ENCODE measurements at places on chromosomes 6 and 20.

GRCh38 chr20:38304845-38305447 is 990 bp downstream of the BPI start:
- no peak overlapping the region for H3K4me3 ChIP-seq
- peak overlapping the region; percentile 27 for H3K27ac ChIP-seq
- H3K36me3 ChIP-seq = no peaks in the 10 kb centered on the region
- H3K4me1 ChIP-seq = peaks cover 25% of the 10 kb centered on the region
- peaks cover 72% of the 10 kb centered on the region for H3K27me3 ChIP-seq

- H3K27ac ChIP-seq = no peak overlapping the region
- no peak overlapping the region for H3K4me3 ChIP-seq
- H3K36me3 ChIP-seq = peaks cover 1% of the 10 kb centered on the region
- H3K4me1 ChIP-seq = peaks cover 4% of the 10 kb centered on the region
These were observed 6.9 kb upstream of the SGK1 start for GRCh38 chr6:134324766-134325165.

GRCh38 chr20:39699166-39699725 is 737.1 kb downstream of the DHX35 start:
- H3K27me3 ChIP-seq = peaks cover 4% of the 10 kb centered on the region
- H3K4me1 ChIP-seq = no peaks in the 10 kb centered on the region
- H3K27ac ChIP-seq = no peak overlapping the region
- H3K36me3 ChIP-seq = no peaks in the 10 kb centered on the region
- H3K4me3 ChIP-seq = no peak overlapping the region

GRCh38 chr6:132919045-132919860 is 104.9 kb downstream of the RPS12 start:
- no peaks in the 10 kb centered on the region for H3K4me1 ChIP-seq
- H3K27ac ChIP-seq = no peak overlapping the region
- H3K36me3 ChIP-seq = no peaks in the 10 kb centered on the region
- no peak overlapping the region for H3K4me3 ChIP-seq

DNA sequence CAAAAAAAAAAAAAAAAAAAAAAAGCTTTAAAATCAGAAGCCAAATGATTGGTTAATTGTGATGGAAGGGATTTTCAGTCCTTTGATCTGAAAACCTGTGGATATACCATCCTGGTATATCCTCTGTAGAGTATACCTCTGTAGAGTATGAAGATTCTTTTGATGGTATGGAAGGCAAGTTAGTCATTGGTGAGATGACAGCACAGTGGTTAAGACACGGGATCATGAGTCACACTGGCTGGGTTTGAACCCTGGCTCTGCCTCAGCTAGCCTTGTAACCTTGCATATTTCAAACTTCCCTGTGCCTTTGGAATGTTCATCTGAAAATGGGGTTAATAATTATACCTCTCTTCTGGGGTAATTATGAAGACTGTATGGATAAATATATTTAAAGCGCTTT is 179.3 kb downstream of the CARMIL1 start:
- peaks cover 4% of the 10 kb centered on the region for H3K4me1 ChIP-seq
- no peak overlapping the region for H3K4me3 ChIP-seq
- DNase-seq = peak; percentile 8
- no peaks in the 10 kb centered on the region for H3K27me3 ChIP-seq

DNA sequence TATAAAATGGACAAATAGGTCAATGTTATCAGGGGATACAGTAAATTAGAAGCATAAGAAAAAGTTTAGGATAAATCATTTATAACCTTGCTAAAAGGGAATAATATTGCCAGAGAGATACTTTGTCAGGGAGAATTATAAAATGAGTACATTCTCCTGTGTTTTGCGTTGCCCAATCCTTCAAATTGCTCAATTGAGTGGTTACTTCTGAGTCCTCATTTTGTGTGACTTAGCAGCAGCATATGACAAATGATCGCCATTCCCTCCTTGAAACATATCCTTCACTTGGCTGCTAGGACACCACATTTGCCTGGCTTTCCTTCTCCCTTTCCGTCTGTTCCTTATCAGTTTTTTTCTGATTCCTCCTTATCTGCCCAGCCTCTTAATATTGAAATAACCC is 106.7 kb upstream of the FLRT3 start:
- H3K4me1 ChIP-seq = no peaks in the 10 kb centered on the region
- H3K27me3 ChIP-seq = no peaks in the 10 kb centered on the region
- no peak overlapping the region for H3K27ac ChIP-seq

DNA sequence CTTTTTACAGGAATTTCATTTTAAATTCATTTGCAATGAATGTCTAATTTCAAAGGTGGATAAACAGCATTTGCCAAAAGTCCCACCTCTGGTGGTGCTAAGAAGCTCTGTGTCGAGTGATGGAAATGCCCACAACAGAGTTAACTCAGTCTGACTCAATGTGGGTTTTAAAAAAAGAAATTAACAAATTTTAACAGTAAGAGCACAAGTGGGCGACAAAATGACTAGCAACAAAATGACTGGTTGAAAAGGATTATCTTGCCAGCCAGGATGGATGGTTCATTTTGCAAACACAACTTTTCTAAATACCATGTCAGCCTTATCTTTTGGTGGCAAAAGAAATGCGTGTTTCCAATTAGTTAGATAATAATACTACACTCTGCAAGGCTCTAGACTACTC is 14.3 kb upstream of the TAGAP start:
- no peak for DNase-seq
- peaks cover 92% of the 10 kb centered on the region for H3K4me1 ChIP-seq
- H3K27ac ChIP-seq = peak overlapping the region; percentile 90
- H3K4me3 ChIP-seq = peak overlapping the region; percentile 15
- peaks cover 25% of the 10 kb centered on the region for H3K36me3 ChIP-seq

DNA sequence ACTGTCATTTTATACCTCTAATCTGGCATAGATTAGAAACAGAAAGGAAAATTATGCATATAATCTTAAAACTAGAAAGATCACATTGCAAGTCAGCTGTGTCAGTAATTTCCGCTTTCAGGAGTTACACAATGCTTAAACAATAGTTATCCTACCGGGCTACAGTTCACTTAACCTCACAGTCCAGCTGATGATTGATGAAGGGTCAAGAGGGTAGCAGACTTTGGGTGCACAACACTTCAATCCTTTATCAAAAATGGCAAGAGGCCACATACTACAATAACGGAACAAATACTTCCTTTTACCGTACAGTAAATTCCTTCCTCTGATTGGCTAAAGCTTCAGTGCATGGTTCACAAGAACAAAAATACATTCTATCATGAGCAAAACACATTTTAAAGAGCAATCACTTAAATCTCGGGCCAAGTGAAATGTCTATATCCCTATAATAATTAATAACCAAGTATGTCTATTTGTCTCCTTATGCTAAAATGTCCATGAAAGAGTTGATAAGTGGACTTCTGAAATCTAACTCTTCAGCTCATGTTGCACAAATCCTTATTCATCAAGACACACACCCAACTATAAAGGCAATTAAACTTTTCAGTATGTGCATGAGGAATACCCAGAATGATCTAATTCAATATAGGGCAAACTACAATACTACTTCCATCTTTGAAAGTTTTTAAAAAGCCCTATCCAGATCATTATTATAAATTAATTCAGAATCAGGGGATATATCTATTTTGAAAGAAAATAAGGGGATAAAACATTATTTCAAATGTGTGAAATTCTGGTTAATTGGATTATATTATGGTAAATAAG is 76.8 kb downstream of the HIVEP2 start:
- H3K4me3 ChIP-seq = peak overlapping the region; percentile 62
- H3K27me3 ChIP-seq = no peaks in the 10 kb centered on the region
- H3K4me1 ChIP-seq = peaks cover 82% of the 10 kb centered on the region
- peaks cover 50% of the 10 kb centered on the region for H3K36me3 ChIP-seq

DNA sequence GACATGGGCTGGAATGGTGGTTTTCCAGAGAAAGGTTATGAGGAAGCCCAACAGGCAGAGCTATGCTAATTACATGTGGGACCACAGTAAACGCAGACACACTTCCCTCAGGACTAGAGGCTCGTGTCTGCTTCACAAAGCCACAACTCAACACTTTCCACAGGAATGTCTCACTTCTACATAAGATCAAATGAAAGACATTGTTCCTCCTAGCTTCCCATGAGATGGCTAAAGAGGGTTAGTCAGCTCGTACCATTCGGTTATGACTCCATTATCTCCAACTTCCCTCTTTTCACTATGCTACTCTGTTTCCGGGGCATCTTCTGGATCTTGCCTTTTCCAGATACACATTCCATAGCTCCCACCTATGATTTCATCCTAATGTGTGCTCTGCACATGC is 29.1 kb upstream of the ZC3H12D start:
- peaks cover 41% of the 10 kb centered on the region for H3K36me3 ChIP-seq
- peaks cover 46% of the 10 kb centered on the region for H3K4me1 ChIP-seq
- H3K27me3 ChIP-seq = no peaks in the 10 kb centered on the region
- no peak overlapping the region for H3K4me3 ChIP-seq
- DNase-seq = no peak

DNA sequence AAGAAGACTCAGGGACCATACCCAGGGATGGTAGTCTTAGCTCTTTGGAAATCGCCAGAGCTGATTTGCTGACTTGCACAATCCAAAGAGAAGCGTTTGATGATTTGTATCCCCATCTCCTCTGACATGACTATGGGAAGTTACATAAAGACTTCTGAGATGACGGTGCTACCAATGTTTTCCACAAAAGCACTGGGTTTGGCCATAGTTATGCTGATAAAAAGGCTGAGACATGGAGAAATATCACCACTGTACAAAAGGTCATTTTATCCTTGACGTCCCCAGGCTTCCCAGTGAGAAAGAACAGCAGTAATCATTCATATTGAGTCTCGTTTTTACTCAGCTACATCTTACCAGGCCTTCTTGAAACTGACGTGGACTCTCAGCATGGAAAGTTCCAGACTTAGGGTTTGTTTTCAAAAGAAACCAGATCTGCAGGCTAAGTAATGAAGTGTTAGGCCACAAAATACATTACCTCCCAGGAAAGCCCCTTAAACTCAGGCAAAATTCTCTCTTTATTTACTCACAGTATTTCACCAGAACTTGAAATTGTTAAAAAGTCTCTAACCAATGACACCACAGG is 370.3 kb upstream of the JARID2 start:
- peak overlapping the region; percentile 97 for H3K27ac ChIP-seq
- no peaks in the 10 kb centered on the region for H3K27me3 ChIP-seq
- peak; percentile 48 for DNase-seq
- peaks cover 14% of the 10 kb centered on the region for H3K36me3 ChIP-seq
- H3K4me3 ChIP-seq = no peak overlapping the region

All from activated naive CD8-positive, alpha-beta T cell treated with anti-CD3 and anti-CD28 coated beads for 36 hours (primary cell).